GM06990 (cell line): ENCODE measurements at places on chromosomes 7 and 10.

- DNase-seq = no peak
These were observed 324.3 kb downstream of the DNAJB6 start for GRCh38 chr7:157660971-157661610.

DNA sequence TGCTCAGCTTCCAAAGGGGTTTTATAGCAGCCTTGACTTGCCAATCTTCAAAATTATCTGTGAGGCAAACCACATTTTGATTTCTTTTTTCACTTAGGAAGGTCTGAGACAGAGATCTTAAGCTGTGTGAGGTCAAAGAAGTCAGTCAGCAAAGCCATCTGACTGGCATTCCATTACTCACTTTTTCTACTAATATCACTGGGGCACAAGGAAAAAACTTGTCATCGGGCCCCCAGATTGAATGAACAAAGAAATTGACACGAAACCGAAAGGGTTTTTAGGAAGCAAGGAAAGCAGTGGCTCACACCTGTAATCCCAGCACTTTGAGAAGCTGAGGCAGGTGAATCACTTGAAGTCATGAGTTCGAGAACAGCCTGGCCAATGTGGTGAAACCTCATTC lies 78.5 kb upstream of the FRMD4A start:
- no peak for DNase-seq

GRCh38 chr10:5555021-5555510 lies 30.3 kb downstream of the CALML3 start:
- no peak for DNase-seq

DNA sequence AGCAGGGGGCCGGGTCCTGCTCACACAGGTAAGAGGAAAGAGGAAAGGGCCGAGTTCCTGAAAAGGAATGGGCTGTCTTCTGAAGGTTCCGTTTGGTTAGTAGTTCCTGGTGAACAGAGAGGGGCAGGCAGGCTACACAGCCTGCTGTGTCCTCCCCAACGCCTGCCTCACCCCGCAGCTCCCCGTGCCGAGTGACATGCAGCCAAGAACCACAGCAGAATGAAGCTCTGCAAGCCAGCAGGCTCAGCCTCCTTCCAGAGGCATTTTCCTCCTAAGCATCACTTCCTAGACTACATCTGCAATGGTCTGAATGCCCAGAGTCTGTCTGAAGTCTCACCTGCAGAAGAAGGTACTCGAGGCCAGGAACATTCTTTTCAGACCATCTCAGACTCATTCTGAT lies 202.4 kb upstream of the TCERG1L start:
- DNase-seq = no peak

DNA sequence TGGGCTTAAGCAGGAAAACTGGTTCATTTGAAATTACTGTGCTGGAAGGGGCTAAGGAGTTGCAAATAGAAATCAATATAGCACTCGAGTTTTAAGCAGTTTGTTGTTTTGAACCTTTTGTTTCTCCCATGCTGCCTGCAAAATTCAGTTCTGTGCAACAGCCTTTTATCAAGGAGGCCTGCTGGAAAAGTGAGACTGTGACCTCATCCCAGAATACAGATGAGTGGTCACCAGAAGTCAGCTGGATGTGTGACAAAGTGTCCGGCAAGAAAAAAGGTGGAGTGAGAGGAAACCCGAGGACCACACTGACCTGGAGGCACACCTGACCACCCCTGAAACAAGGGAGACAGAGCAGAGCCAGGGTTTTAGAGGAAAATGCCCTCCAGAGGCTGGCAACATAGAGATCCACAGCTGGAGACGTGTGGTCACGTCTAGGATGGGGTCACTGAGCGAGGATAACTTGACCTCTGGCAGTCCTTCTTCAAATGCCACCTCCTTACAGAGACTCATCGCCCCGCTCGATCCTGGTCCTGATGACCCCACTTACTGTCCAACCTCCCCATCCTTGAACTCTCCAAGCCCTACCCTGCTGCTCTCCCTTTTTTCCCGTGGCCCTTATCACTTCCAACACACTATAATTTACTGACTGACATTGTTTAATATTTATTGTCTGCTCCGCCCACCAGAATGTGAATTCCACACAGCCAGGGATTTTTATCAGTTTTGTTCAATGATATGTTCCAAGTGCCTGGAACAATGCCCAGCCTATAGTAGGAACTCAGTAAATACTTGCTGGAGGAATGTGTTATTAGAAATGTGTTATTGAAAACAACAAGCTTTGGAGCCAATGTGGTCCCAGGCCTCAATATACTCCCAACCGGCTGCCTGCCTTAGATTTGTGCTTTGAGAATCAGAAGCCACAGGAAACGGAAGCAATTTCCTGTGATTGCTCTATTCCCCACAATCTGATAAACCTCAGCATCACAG lies 243.8 kb downstream of the GLI3 start:
- DNase-seq = no peak
